ENCODE measurements at places on chromosomes 13 and 19. TPM values are rescaled to one million over a fixed set of nuclear protein-coding genes. Genes with fewer than 3 reads are reported as not detected.

- H3K27ac ChIP-seq = no peak overlapping the region
- DNase-seq = no peak
- no peak overlapping the region for H3K4me3 ChIP-seq
- no peaks in the 10 kb centered on the region for H3K36me3 ChIP-seq
- no peaks in the 10 kb centered on the region for H3K4me1 ChIP-seq
Observed at GRCh38 chr13:20221772-20222171, 10.3 kb downstream of the GJB6 start.

GRCh38 chr19:24073807-24074206, 13.2 kb upstream of the ZNF254 start:
- peak; percentile 21 for DNase-seq
- no peak overlapping the region for H3K27ac ChIP-seq
- peaks cover 11% of the 10 kb centered on the region for H3K36me3 ChIP-seq

- H3K27me3 ChIP-seq = no peaks in the 10 kb centered on the region
- H3K27ac ChIP-seq = no peak overlapping the region
- H3K36me3 ChIP-seq = no peaks in the 10 kb centered on the region
Observed at GRCh38 chr19:28444362-28444761, 768.6 kb downstream of the UQCRFS1 start.

- no peak overlapping the region for H3K4me3 ChIP-seq
- H3K27me3 ChIP-seq = no peaks in the 10 kb centered on the region
- no peak for DNase-seq
- H3K4me1 ChIP-seq = peaks cover 30% of the 10 kb centered on the region
- no peak overlapping the region for H3K27ac ChIP-seq
- H3K36me3 ChIP-seq = peaks cover 4% of the 10 kb centered on the region
Observed at GRCh38 chr13:23748109-23748990, 140.8 kb downstream of the MIPEP start.

DNA sequence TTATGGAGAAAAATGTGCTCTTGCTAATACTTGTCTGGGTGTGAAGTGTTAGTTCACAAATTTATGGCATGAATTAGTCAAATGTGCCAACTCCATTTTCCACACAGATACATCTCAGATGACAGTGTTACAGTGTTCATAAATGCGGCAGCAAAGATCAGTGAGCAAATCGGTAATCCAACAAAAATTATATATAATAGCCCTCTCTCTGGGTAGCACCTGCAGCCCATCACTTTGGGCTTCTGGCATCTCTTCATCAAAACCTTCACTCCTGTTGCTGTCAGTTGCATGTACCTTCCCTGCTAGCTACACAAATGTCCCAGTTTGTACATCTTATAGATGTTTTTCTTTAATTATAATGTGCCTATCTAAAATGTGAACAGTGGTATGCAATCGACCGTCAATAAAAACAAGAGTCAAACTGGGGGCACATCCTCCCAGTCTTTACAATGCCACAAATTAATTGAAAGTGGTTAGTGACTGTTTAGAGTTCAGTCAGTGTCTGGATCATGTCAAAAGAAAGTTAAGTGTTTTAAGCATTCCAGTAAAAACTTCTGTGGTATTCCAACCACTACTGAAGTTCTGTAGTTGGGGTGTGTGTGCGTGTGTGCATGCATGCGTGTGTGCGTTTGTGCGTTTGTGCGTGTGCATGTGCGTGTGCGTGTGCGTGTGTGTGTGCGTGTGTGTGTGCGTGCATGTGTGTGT, 448.9 kb downstream of the DCT start:
- DNase-seq = no peak
- no peaks in the 10 kb centered on the region for H3K36me3 ChIP-seq
- no peak overlapping the region for H3K4me3 ChIP-seq
- no peaks in the 10 kb centered on the region for H3K27me3 ChIP-seq

DNA sequence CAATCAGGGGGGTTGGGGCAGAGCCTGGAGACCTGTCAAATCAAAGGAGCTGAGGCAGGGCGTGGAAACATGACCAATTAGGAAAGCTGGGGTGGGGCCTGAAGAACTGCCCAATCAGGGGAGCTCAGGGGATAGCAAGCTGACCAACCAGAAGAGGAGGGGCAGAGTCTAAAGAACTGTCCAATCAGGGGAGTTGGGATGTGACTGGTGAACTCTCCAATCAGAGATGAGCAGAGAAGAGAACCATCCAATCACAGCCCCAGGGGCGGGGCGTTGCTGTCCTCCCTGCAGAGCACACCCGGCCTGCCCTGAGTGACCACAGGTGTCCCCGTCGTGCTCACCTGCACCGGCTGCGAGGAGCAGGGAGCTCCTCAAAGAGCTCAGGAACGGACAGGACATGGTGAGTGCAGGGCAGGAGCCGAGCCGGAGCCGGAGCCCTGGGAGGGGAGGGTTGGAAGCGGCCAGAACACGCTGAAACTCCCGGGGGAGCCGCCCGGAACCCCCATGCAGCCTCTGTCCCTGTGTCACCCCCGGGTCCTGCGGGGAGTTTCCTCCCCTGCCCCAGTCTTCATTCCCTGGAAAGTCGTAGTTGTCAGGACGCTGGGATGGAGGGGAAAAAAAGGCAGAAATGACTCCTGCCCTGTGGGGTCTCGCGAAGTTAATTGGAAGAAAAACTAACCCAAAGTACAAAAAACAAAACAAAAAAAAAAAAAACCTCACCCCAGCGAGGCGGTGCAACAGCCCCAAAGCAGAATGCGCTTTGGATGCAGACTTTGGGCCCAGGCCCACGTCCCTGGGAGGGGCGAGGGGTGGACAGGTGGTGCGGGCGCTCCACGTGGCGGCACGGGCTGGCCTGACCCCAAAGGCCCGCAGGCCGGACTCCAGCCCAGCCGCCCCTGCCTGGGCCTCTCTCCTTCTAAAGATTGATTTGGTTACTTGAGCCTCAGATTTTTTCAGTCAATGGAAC, at the start of gene ZNF556:
TSS of gene ZNF556 (plus strand) at position 311 of the 967 bp plus-strand sequence. CDS start at position 398, 87 bp downstream.
- no peaks in the 10 kb centered on the region for H3K36me3 ChIP-seq
- peaks cover 9% of the 10 kb centered on the region for H3K4me1 ChIP-seq
- H3K27ac ChIP-seq = no peak within 1 kb of the TSS

The FPR3 gene
- not detected for total RNA-seq

DNA sequence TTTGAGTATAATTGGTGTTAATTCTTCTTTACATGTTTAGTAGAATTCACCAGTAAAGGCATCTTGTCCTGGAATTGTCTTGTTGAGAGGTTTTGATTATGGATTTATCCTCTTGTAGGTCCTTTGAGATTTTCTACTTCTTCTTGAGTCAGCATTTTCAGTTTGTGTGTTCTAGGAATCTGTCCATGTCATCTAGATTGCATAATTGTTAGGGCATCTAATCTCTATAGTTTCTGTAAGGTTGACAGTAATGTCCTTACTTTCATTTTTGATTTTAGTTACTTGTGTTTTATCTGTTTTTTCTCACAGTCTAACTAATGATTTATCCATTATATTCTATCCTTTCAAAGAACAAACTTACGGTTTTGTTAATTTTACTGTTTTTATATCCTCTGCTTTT, 492.0 kb downstream of the FGF9 start:
- no peak overlapping the region for H3K27ac ChIP-seq
- H3K4me3 ChIP-seq = no peak overlapping the region
- H3K4me1 ChIP-seq = no peaks in the 10 kb centered on the region
- DNase-seq = no peak

DNA sequence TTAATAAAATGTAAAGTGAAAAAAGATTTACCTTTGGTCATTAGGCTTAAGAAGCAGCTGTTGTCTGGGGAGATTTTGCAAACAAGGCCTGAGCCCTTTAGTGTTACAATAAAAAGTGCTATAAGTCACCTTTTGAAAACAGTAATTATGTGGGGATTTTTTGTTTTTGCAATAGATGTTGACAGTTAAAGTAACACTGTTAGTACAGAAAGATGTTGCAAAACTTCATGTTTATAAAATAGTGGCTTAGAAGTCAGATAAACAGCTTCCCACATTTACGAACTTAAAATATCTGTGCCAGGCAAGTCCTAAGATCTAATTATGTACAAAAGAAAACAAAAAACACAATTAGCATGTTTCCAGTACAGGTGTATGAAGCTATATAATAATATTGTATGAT, 138.0 kb upstream of the IRS2 start:
- no peak overlapping the region for H3K4me3 ChIP-seq
- no peak overlapping the region for H3K27ac ChIP-seq
- H3K36me3 ChIP-seq = no peaks in the 10 kb centered on the region
- no peak for DNase-seq
- H3K27me3 ChIP-seq = no peaks in the 10 kb centered on the region

DNA sequence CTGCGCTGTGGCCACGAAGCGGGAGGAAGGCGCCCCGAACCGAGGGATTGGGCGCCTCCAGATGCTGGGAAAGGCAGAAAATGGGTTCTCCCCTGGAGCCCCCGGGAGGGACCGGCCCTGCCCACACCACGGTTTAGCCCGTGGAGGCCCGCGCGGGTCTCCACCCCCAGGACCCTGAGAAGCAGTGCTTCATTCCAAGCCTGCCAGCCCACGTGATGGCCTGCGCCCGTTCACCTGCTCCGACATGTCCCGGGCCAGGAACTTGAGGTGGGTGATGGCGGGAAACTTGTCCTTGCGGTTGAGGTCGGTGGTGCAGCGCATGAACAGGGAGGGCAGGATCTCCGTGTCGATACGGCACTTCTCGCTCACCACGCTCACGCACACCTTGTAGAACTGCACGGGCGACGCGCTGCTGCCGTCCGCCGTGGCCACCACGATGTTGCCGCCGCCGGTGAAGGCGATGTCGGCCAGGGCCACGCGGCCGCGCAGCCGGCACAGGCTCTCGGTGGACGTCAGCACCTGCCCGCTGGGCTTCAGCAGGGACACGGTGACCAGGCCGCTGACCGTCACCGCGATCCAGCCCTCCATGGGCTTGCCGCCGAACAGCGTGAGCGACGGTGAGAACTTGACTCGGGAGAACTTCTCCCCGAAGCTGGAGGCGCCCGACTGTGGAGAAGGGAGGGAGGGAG, 7.3 kb downstream of the MED16 start:
- no peak for DNase-seq
- H3K4me3 ChIP-seq = no peak overlapping the region
- H3K27me3 ChIP-seq = no peaks in the 10 kb centered on the region
- no peak overlapping the region for H3K27ac ChIP-seq

The TPP2 gene
- 17.3 TPM for total RNA-seq

The TEX26 gene
- total RNA-seq = not detected

The CALR3 gene
- total RNA-seq = not detected

GRCh38 chr19:29815231-29815630, 3.4 kb downstream of the CCNE1 start:
- no peak overlapping the region for H3K27ac ChIP-seq
- peaks cover 17% of the 10 kb centered on the region for H3K36me3 ChIP-seq
- no peaks in the 10 kb centered on the region for H3K27me3 ChIP-seq
- peaks cover 11% of the 10 kb centered on the region for H3K4me1 ChIP-seq
- DNase-seq = no peak

The MBD3L3 gene
- not detected for total RNA-seq

GRCh38 chr13:100182900-100183490, 94.1 kb downstream of the PCCA start:
- no peak overlapping the region for H3K27ac ChIP-seq
- no peaks in the 10 kb centered on the region for H3K27me3 ChIP-seq
- H3K36me3 ChIP-seq = no peaks in the 10 kb centered on the region
- no peak for DNase-seq
- no peak overlapping the region for H3K4me3 ChIP-seq

The CACNG7 gene
- total RNA-seq = not detected

- H3K27ac ChIP-seq = no peak overlapping the region
- no peaks in the 10 kb centered on the region for H3K4me1 ChIP-seq
- peaks cover 13% of the 10 kb centered on the region for H3K36me3 ChIP-seq
- H3K27me3 ChIP-seq = no peaks in the 10 kb centered on the region
- no peak overlapping the region for H3K4me3 ChIP-seq
Observed at GRCh38 chr19:17424743-17425365, 5.0 kb downstream of the MVB12A start.

GRCh38 chr13:38191016-38191415, 158.6 kb upstream of the UFM1 start:
- H3K4me1 ChIP-seq = no peaks in the 10 kb centered on the region
- DNase-seq = no peak
- no peaks in the 10 kb centered on the region for H3K27me3 ChIP-seq
- H3K27ac ChIP-seq = no peak overlapping the region
- H3K4me3 ChIP-seq = no peak overlapping the region
- H3K36me3 ChIP-seq = no peaks in the 10 kb centered on the region

The DOCK6 gene
- 54.8 TPM for total RNA-seq

GRCh38 chr19:44925114-44925891, 10.9 kb downstream of the APOC1 start:
- peaks cover 6% of the 10 kb centered on the region for H3K4me1 ChIP-seq
- no peak overlapping the region for H3K27ac ChIP-seq
- H3K4me3 ChIP-seq = no peak overlapping the region
- peaks cover 62% of the 10 kb centered on the region for H3K27me3 ChIP-seq
- DNase-seq = no peak
- H3K36me3 ChIP-seq = peaks cover 8% of the 10 kb centered on the region

The CAPN12 gene
- total RNA-seq = 14.7 TPM

- no peak for DNase-seq
- no peaks in the 10 kb centered on the region for H3K4me1 ChIP-seq
- H3K27me3 ChIP-seq = no peaks in the 10 kb centered on the region
- H3K36me3 ChIP-seq = no peaks in the 10 kb centered on the region
- H3K4me3 ChIP-seq = no peak overlapping the region
- no peak overlapping the region for H3K27ac ChIP-seq
Observed at GRCh38 chr13:40074338-40074737, 418.9 kb downstream of the COG6 start.

- H3K27ac ChIP-seq = no peak overlapping the region
- H3K4me1 ChIP-seq = no peaks in the 10 kb centered on the region
- no peak overlapping the region for H3K4me3 ChIP-seq
- DNase-seq = no peak
- H3K27me3 ChIP-seq = peaks cover 11% of the 10 kb centered on the region
Observed at GRCh38 chr19:33441277-33441699, 67.8 kb downstream of the CEBPG start.

- H3K4me1 ChIP-seq = no peaks in the 10 kb centered on the region
- no peak overlapping the region for H3K4me3 ChIP-seq
- no peaks in the 10 kb centered on the region for H3K27me3 ChIP-seq
- no peak overlapping the region for H3K27ac ChIP-seq
Observed at GRCh38 chr19:9570255-9570654, 14.0 kb downstream of the ZNF121 start.

DNA sequence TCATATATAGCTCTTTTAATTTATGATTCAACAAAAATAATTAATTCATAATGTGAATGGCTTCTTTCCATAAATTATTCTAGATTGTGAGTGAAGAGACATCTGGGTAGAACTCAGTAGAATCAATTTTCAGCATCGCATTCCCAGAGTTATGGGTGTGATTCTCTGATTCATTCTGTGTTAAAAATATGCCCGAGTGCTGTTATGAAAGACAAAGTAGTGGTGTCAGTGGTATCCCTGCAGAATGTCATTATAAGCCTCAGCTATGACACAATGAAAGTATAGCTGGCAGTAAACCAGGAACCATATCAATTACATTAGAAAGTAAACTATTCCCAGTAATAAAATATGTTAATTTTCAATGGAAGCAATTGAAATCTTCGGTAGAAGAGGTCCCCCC, 480.5 kb upstream of the SLITRK1 start:
- no peaks in the 10 kb centered on the region for H3K27me3 ChIP-seq
- no peaks in the 10 kb centered on the region for H3K4me1 ChIP-seq
- no peak for DNase-seq

- peak; percentile 80 for DNase-seq
- peaks cover 54% of the 10 kb centered on the region for H3K36me3 ChIP-seq
- peak overlapping the region; percentile 83 for H3K4me3 ChIP-seq
Observed at GRCh38 chr19:18416778-18417249, 2.4 kb upstream of the SSBP4 start.

GRCh38 chr13:23629566-23630272, 59.5 kb downstream of the TNFRSF19 start:
- H3K4me3 ChIP-seq = no peak overlapping the region
- H3K27me3 ChIP-seq = no peaks in the 10 kb centered on the region
- H3K27ac ChIP-seq = no peak overlapping the region
- peaks cover 6% of the 10 kb centered on the region for H3K36me3 ChIP-seq
- no peaks in the 10 kb centered on the region for H3K4me1 ChIP-seq
- DNase-seq = no peak

All from Calu3 (cell line).